Lower leg skin (tissue), 4 donors: ENCODE measurements at places on chromosomes 3 and 15. TPM values are rescaled to one million over a fixed set of nuclear protein-coding genes. Genes with fewer than 3 reads are reported as not detected.

KCNH8 gene
- 1.2 TPM for total RNA-seq

HMG20A gene
- 16.8 TPM for total RNA-seq

SNAP23 gene
- 24.8 TPM for total RNA-seq

GXYLT2 gene
- total RNA-seq, result 1.9 TPM

DOCK3 gene
- total RNA-seq, result 2.0 TPM

GPR171 gene
- 0.55 TPM for total RNA-seq

BLOC1S6 gene
- 32.0 TPM for total RNA-seq

PLA2G4D gene
- 31.5 TPM for total RNA-seq

PAK6 gene
- total RNA-seq, result 79.9 TPM

TPRA1 gene
- total RNA-seq, result 79.8 TPM

EPHB1 gene
- total RNA-seq, result 11.1 TPM

ANKUB1 gene
- total RNA-seq, result not detected

CIP2A gene
- total RNA-seq, result 1.3 TPM

CRABP1 gene
- 2.0 TPM for total RNA-seq

UCN2 gene
- total RNA-seq, result 6.0 TPM

SLC12A8 gene
- total RNA-seq, result 3.4 TPM

GOLGA6L10 gene
- total RNA-seq, result 1.2 TPM

TAGLN3 gene
- 0.37 TPM for total RNA-seq

CAPN3 gene
- total RNA-seq, result 42.9 TPM

FAH gene
- 9.8 TPM for total RNA-seq

ATP13A4 gene
- 39.6 TPM for total RNA-seq

CPLX3 gene
- total RNA-seq, result 0.84 TPM

TRIM71 gene
- total RNA-seq, result not detected

TTC14 gene
- total RNA-seq, result 40.7 TPM

GTF2E1 gene
- total RNA-seq, result 11.0 TPM

UROC1 gene
- not detected for total RNA-seq

GRIP2 gene
- 0.89 TPM for total RNA-seq
